Adrenal gland (tissue), 19 donors: ENCODE measurements at places on chromosomes 2 and 18.

DNA sequence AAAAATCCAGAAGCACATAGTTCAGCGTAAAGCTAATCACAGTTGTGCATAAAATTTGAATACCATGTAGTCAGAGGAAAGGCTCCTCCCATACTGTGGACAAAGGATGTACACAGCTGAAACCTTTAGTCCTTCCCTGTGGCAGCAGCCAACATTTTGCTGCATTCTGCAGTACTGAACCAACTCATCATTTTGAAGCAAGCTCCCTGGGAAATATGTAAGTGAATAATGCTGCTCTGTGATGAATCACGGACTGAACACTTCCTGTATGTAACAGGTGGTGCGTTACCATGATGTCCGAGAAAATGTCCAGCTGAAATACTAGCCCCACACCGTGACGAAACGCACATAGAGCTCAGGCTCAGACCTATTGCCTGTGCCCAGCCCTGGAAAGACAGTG, 421.1 kb upstream of the RAB12 start:
- DNase-seq, result no peak
- H3K36me3 ChIP-seq, result no peaks in the 10 kb centered on the region
- H3K4me1 ChIP-seq, result no peaks in the 10 kb centered on the region
- H3K27ac ChIP-seq, result no peak overlapping the region
- no peaks in the 10 kb centered on the region for H3K27me3 ChIP-seq

- H3K27me3 ChIP-seq, result peaks cover 77% of the 10 kb centered on the region
- H3K27ac ChIP-seq, result no peak overlapping the region
- H3K36me3 ChIP-seq, result no peaks in the 10 kb centered on the region
- no peak overlapping the region for H3K4me3 ChIP-seq
- no peak for DNase-seq
Observed at GRCh38 chr2:172106108-172106961, 3.6 kb upstream of the DLX2 start.

DNA sequence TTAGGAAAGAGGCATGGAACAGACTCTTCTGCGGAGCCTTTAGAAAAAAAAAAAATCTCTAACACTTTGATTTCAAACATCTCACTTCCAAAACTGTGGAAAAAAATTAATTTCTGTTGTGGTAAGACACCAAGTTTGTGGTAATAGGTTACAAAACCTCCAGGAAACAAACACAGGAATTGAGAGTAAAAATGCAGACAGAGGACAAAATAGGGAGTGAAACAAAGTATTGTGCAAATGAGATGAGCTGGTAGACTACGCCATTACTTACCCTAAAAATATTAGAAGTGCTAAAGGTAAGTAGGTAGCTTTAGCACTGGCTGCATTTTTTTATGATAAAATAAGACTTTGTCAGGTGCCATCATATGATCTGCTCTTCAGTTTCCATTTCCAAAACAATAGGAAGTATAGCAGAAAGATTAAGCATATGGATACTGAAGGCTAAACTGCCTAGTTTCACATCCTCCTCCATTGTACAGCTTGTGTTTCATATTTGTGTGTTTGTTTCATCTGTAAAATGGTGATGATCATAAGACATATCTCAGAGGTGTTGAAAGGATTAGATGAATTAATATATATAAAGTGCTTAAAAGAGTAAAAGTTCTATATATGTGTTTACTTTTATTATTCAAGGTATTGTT, 309.2 kb downstream of the NR4A2 start:
- H3K27me3 ChIP-seq, result no peaks in the 10 kb centered on the region
- H3K4me1 ChIP-seq, result no peaks in the 10 kb centered on the region
- no peaks in the 10 kb centered on the region for H3K36me3 ChIP-seq
- H3K27ac ChIP-seq, result no peak overlapping the region
- H3K4me3 ChIP-seq, result no peak overlapping the region
- no peak for DNase-seq

- no peak for DNase-seq
- no peaks in the 10 kb centered on the region for H3K36me3 ChIP-seq
- H3K27ac ChIP-seq, result no peak overlapping the region
- no peaks in the 10 kb centered on the region for H3K27me3 ChIP-seq
- no peak overlapping the region for H3K4me3 ChIP-seq
Observed at GRCh38 chr2:8974016-8974415, 29.5 kb downstream of the MBOAT2 start.

- H3K36me3 ChIP-seq, result no peaks in the 10 kb centered on the region
- H3K4me1 ChIP-seq, result peaks cover 34% of the 10 kb centered on the region
- no peak for DNase-seq
- H3K27me3 ChIP-seq, result peaks cover 99% of the 10 kb centered on the region
- no peak overlapping the region for H3K4me3 ChIP-seq
- H3K27ac ChIP-seq, result no peak overlapping the region
Observed at GRCh38 chr2:172093416-172094293, 8.3 kb downstream of the DLX1 start.

GRCh38 chr2:100620481-100620880, 57.7 kb downstream of the PDCL3 start:
- no peaks in the 10 kb centered on the region for H3K36me3 ChIP-seq
- no peak overlapping the region for H3K27ac ChIP-seq
- DNase-seq, result no peak
- H3K4me3 ChIP-seq, result no peak overlapping the region
- no peaks in the 10 kb centered on the region for H3K4me1 ChIP-seq

- no peaks in the 10 kb centered on the region for H3K27me3 ChIP-seq
- DNase-seq, result no peak
- no peaks in the 10 kb centered on the region for H3K4me1 ChIP-seq
- H3K4me3 ChIP-seq, result no peak overlapping the region
- H3K36me3 ChIP-seq, result no peaks in the 10 kb centered on the region
- H3K27ac ChIP-seq, result no peak overlapping the region
Observed at GRCh38 chr2:1835581-1836201, 91.4 kb upstream of the PXDN start.

GRCh38 chr2:181742922-181743722, 62.8 kb upstream of the NEUROD1 start:
- H3K4me1 ChIP-seq, result peaks cover 6% of the 10 kb centered on the region
- H3K4me3 ChIP-seq, result no peak overlapping the region
- DNase-seq, result peak; percentile 74
- H3K36me3 ChIP-seq, result no peaks in the 10 kb centered on the region

DNA sequence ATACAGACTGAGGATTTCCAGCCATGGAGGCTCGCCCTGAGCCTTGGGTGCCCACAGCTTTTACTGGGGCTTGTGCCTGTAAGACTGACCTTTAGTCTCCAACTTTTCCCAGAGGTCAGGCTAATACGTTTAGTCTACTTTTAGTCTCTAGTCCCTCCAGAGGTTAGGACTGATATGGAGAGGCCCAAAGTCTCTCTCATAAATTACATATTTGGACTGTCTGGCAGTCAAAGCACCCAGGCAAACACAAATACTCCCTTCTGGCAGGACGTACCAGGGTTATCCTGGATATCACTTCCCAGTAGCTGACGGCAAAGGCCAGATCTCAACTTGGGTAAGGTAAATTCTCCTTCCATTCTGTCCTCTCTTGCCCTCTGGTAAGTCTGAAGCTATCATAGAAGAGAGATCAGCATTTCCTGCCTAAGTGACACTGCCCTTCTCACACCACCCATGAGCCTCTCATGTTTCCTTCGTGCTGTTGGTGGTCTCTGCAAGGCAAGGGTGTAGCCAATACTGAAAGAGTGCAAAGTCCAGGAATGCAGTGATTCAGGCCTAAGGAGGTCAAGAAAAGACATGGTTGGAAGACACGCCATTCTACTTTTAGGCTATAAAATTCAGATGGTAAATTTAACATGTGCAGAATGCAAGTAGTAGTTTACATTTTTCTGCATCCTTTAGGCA, 69.3 kb upstream of the NEDD4L start:
- H3K27me3 ChIP-seq, result no peaks in the 10 kb centered on the region
- H3K4me3 ChIP-seq, result no peak overlapping the region
- no peak for DNase-seq
- H3K4me1 ChIP-seq, result no peaks in the 10 kb centered on the region
- no peak overlapping the region for H3K27ac ChIP-seq

- H3K27me3 ChIP-seq, result no peaks in the 10 kb centered on the region
- H3K27ac ChIP-seq, result no peak overlapping the region
- H3K4me1 ChIP-seq, result no peaks in the 10 kb centered on the region
- H3K4me3 ChIP-seq, result no peak overlapping the region
Observed at GRCh38 chr2:210561475-210561874, 5.1 kb downstream of the CPS1 start.

- H3K27ac ChIP-seq, result peak overlapping the region; percentile 92
- H3K4me1 ChIP-seq, result peaks cover 30% of the 10 kb centered on the region
- peak; percentile 83 for DNase-seq
- H3K4me3 ChIP-seq, result no peak overlapping the region
Observed at GRCh38 chr2:219218217-219218731, 484 bp downstream of the ABCB6 start.

GRCh38 chr2:236790963-236791362, 221.3 kb downstream of the ACKR3 start:
- no peak for DNase-seq
- no peak overlapping the region for H3K4me3 ChIP-seq
- no peak overlapping the region for H3K27ac ChIP-seq
- no peaks in the 10 kb centered on the region for H3K27me3 ChIP-seq

DNA sequence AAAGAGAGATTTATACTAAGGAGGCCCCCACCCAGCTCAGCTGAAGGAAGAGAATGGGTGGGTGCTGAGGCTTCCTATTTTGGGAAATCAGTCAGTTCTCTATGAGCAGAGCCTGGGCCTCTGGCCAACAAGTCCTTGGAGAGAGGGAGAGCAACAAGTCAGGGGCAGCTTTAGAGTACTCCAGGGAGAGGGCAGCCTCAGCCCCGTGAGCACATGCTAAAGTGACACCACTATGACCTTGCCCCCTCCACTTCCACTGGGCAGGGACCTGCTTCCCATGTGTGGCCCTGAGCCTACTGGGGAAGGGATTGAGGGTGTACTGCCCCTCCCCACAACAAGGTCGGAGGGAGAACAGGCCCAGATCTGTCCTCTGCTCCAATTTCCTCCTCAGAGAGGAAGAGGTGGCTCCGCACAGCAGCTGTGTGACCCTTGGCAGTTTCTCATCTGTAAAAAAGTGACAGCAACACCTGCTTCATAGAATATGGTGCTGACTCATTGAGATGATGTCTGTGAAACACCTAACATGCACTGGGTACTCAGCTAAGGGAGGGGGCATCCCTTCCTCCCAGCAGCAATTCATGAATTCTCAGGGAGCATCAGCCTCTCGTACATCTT, 72.9 kb downstream of the CLHC1 start:
- DNase-seq, result peak; percentile 80
- H3K4me1 ChIP-seq, result peaks cover 28% of the 10 kb centered on the region
- H3K27me3 ChIP-seq, result no peaks in the 10 kb centered on the region
- no peak overlapping the region for H3K4me3 ChIP-seq
- no peaks in the 10 kb centered on the region for H3K36me3 ChIP-seq

- H3K27me3 ChIP-seq, result peaks cover 13% of the 10 kb centered on the region
- no peaks in the 10 kb centered on the region for H3K36me3 ChIP-seq
- no peak overlapping the region for H3K4me3 ChIP-seq
- peaks cover 8% of the 10 kb centered on the region for H3K4me1 ChIP-seq
- no peak for DNase-seq
Observed at GRCh38 chr2:174729797-174730697, 34.2 kb downstream of the CHRNA1 start.

DNA sequence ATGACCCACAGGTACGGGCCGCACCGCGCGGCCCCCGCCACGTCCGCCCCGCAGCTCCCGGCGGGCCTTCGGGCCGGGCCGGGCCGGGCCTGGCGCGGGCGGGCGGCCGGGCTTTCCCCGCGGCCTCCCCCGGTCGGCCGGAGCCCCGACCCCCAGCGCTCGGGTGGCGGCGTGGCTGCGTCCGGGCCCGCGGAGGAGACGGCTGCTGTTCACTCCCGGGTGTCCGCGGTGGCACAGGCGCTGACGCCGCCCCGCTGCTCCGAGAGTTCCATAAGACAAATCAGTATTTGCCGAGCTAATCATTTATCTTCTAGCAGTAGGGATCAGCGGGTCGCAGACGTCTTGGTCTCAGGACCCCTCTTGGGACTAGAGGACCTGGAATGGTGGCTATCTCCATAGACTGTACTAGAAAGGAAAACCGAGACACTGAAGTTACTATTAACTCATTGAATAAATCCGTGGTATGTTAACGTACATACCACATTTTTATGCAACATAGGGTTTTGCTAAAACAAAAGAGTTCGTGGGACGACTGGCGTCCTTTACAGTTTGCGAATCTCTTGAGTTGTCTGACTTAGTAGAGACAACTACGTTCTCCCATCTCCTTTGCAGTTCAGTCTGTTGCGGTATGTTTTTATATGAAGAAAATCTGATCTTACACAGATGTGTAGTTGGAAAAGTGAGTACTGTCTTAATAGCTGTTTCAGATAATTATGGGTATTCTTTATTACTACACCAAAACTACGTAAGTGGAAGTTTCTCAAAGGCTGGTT, 500 bp downstream of the LIMS1 start:
- peak overlapping the region; percentile 81 for H3K4me3 ChIP-seq
- H3K4me1 ChIP-seq, result peaks cover 31% of the 10 kb centered on the region
- H3K36me3 ChIP-seq, result no peaks in the 10 kb centered on the region
- DNase-seq, result peak; percentile 61
- H3K27ac ChIP-seq, result peak overlapping the region; percentile 95

- H3K36me3 ChIP-seq, result no peaks in the 10 kb centered on the region
- H3K27me3 ChIP-seq, result no peaks in the 10 kb centered on the region
- H3K27ac ChIP-seq, result no peak overlapping the region
- no peaks in the 10 kb centered on the region for H3K4me1 ChIP-seq
- no peak for DNase-seq
Observed at GRCh38 chr2:112870841-112871835, 34.6 kb upstream of the IL1B start.

GRCh38 chr2:46042207-46042637, 255.0 kb upstream of the EPAS1 start:
- no peak overlapping the region for H3K27ac ChIP-seq
- no peaks in the 10 kb centered on the region for H3K4me1 ChIP-seq
- no peak overlapping the region for H3K4me3 ChIP-seq
- no peaks in the 10 kb centered on the region for H3K36me3 ChIP-seq

- peak; percentile 18 for DNase-seq
- H3K27ac ChIP-seq, result no peak overlapping the region
- no peaks in the 10 kb centered on the region for H3K4me1 ChIP-seq
- H3K4me3 ChIP-seq, result no peak overlapping the region
Observed at GRCh38 chr2:154623819-154624218, 74.7 kb upstream of the KCNJ3 start.

DNA sequence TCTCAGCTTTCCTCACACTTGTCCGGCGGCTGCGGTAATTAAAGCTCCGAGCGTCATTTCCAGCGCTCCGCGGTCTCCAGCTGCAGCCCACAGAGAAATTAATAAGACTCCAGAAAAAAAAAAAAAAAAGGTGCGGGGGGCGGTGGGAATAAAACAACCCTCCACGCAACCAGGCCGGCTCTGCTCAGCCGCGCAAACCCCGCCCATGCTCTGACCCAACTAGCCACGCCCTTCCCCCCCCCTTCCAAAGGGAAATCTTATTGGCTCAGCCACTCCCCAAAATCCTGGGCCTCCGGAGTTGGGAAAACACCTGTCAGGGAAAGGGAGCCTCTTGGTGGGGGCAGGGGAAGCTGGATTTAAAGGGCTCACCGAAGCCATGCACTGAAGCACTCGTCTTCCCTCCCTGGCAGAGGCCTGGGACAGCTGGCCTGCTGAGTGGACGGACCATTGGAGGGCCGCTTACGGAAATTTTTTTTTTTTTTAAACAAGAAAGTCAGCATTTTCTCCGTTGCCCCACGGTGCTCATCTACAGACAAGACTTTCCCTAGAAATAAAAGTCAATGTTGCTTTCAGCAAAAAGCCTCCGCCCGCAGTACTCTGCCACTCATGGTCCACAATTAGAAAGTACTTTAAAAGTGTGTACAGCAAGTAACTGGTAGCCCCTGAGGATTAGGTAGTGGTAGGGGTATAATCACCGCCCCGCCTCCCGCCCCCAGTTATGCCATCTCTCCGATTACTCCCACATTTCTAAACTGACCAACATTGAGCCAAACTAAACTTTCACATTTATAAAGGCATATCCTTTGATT, 674 bp upstream of the ERBB4 start:
- H3K27me3 ChIP-seq, result peaks cover 24% of the 10 kb centered on the region
- DNase-seq, result peak; percentile 21
- no peaks in the 10 kb centered on the region for H3K36me3 ChIP-seq
- no peak overlapping the region for H3K27ac ChIP-seq
